ENCODE measurements at places on chromosomes 2 and 18.

- no peak for DNase-seq
Measured at GRCh38 chr2:159591221-159591620, 25.1 kb downstream of the BAZ2B start.

GRCh38 chr2:161999321-161999720 lies 74.7 kb downstream of the DPP4 start:
- no peak for DNase-seq

- DNase-seq = no peak
Measured at GRCh38 chr2:172894689-172895387, 159.2 kb downstream of the RAPGEF4 start.

- no peak for DNase-seq
Measured at GRCh38 chr2:36369163-36369562, 13.6 kb downstream of the CRIM1 start.

GRCh38 chr2:2704428-2705090 lies 373.5 kb upstream of the MYT1L start:
- DNase-seq = no peak

- peak; percentile 69 for DNase-seq
Measured at GRCh38 chr2:217864963-217865772, 137.6 kb downstream of the TNS1 start.

- no peak for DNase-seq
Measured at GRCh38 chr2:68556381-68556780, 87.0 kb upstream of the PROKR1 start.

DNA sequence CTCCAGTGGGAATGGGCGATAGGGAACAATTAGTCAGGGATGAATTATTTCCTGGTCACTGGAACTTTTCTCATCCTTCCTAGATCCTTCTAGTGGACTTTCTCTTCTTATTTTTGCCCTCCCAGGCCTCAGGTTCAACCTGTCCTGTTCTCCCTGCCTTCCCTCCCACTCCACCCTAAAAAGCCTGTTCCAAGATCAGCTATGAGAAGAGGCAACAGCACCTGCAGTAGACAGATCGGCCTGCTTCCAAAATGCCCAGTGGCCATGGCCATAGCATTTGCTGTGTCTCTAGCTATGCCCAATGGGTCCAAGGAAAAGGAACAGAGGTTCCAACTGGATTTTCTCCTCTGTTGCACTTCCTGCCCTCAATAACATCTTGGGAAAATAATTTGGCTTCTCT lies 16.5 kb upstream of the KCNF1 start:
- no peak for DNase-seq

- DNase-seq = no peak
Measured at GRCh38 chr2:26651470-26651771, 10.3 kb upstream of the CIB4 start.

GRCh38 chr18:48707636-48708296 lies 168.9 kb downstream of the CTIF start:
- DNase-seq = no peak

GRCh38 chr2:196481324-196481697 lies 158.2 kb upstream of the CCDC150 start:
- no peak for DNase-seq

DNA sequence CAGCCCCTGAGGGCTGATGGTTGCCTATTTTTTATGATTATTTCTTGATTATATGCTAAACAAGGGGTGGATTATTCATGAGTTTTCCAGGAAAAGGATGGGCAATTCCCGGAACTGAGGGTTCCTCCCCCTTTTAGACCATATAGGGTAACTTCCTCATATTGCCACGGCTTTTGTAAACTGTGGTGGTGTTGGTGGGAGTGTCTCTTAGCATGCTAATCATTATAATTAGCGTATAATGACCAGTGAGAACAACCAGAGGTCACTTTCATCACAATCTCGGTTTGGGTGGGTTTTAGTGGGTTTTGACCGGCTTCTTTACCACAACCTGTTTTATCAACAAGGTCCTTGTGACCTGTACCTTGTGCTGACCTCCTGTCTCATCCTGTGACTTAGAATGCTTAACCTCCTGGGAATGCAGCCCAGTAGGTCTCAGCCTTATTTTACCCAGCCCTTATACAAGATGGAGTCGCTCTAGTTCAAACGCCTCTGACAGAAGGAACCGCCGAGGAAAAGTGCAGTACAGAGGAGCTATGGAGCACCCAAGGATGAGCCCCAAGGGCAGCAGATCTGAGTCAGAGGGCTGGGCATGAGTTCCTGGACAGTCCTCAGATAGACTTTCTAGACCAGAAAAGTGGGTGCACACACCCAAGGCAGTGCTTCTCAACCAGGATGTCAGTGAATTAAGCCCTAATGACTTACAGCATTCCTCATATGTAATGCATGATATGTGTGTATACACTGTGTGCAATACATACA lies 37.1 kb upstream of the ASAP2 start:
- DNase-seq = no peak

DNA sequence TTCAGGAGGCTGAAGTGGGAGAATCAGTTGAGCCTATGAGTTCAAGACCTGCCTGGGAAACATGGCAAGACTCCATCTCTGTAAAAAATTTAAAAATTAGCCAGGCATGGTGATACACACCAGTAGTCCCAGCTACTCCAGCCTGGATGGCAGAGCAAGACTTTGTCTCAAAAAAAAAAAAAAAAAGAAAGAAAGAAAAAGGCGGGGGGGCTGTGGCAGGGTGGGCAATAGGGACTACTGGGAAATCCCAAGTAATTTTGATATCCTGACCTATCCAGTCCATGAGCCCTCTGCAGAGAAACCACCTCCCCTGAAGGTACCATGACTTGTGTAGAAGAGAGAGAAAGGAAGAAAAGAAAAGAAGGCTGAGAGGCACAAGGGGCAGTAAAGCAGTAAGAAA lies 45.3 kb downstream of the ALPK2 start:
- no peak for DNase-seq

DNA sequence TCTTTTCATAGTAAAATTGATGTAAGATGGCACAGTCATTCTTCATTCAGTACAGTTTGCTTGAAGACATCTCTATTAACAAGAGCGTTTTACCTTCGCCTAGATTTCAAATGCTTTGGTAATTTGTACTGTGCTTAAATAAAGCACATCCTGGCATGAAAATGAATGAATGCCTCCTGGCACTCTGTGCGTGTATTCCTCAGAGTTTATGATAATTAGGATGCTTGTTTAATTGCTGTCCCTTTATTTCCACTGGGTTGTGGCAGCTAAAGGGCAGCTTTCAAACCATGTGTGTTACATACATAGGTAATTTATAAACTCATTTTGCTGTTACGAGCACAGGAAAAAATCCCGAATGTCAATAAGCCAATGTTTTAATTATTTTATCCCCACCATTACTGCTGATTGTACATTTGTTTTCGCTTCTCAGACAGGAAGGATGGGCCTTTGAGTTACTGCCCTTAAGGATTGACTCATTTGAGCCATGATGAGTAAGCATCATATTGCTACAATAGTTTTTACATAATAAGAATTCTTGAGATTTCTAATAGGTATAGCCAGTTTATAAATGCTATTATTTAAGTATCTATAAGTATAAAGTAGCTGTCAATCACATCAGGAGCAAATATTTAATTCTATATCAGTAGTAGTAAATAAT lies 516.5 kb downstream of the XIRP2 start:
- DNase-seq = no peak

DNA sequence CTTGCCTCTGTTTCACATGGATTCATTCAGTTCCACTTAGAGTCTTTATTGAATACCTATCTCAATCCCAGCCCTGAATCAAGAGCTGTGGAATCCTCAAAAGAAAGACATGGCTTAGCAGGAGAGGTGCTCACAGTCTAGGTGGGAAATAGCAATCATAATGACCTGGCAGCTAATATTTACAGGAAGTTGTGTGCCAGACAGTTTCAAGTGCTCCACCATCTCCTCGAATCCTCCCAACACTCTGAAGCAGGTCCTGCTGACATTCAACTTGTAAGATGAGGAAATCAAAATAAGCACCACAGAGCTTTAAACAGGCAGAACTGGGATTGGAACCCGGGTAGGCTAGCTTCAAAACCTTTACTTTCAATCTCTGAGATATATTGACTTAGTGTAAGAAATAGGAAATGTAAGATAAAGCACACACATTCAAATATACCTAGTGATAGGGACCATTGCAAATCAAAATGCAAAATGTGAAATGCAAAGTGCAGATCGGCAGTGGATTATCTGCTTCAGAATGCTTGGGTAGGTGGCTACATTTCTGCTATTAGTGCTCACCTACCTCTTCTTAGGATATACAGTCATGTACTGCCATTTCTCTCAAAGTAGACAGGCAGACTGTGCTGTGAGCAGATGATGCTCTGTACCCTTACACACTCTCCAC lies 182.0 kb downstream of the PRKCE start:
- peak; percentile 24 for DNase-seq

DNA sequence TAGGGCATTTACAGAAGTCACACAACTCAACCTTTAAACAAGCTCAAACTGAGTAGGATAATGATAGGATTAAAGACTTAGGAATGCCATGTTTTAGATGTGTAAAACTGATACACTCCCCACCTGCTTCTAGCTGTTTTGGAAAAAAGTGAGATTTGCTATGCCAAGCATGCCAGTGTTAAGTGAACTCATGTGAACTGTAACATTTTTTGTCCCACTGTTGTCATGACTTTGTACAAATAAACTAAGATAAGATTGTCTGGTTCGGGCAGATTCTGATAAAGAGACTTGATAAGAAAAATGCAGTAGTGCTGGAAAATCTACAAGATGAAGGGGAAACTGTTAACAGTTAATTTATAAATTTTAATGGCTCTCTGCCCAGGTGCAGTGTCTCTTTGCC lies 66.5 kb downstream of the GLS start:
- no peak for DNase-seq

GRCh38 chr2:171056307-171056706 lies 104.4 kb downstream of the TLK1 start:
- no peak for DNase-seq

- DNase-seq = peak; percentile 40
Measured at GRCh38 chr2:217510771-217511291, 492.0 kb downstream of the TNS1 start.

GRCh38 chr2:196502386-196502785 lies 137.1 kb upstream of the CCDC150 start:
- DNase-seq = no peak

DNA sequence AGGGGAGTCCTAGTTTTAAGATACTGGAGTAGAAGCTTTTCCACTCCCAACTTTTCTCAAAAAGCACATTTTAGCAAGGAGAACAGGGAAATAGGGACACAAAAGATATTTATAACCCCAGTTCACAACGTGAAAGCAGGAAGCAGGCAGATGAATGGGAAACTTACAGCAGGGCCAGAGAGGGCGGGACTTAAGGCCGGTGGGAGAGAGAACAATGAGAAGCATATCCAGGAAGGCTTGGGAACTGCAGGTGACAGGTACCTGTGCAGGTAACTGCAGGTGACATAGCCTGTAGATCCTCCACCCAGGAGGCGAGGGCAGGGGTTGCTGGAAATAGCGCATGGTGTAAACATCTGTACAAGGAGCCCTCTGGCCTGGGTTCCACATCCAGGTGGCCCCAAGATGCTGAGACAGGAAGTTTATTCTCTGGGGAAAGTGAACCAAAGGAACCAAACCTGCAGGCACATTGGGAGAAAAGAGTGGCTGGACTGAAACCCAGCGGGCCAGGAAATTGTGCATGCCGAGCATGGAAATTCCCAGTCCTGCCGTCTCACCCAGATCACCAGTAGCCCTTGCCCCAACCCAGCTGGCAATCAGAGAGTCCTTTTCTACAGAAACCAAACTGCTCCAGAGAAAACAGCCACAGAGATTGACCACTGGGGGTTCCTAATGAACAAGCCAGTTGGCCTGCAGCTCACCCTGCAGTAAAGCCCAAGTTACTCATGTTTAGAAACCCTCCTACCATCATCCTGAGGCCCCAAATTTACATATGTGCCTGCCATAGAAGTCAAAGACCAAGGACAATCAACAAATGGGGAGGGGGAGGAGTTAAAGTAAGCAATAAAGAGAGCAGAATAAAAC lies 24.3 kb upstream of the COL6A3 start:
- DNase-seq = no peak

GRCh38 chr2:55772109-55772980 lies 78.7 kb upstream of the PNPT1 start:
- no peak for DNase-seq

GRCh38 chr2:225841314-225841713 lies 441.8 kb downstream of the NYAP2 start:
- no peak for DNase-seq

DNA sequence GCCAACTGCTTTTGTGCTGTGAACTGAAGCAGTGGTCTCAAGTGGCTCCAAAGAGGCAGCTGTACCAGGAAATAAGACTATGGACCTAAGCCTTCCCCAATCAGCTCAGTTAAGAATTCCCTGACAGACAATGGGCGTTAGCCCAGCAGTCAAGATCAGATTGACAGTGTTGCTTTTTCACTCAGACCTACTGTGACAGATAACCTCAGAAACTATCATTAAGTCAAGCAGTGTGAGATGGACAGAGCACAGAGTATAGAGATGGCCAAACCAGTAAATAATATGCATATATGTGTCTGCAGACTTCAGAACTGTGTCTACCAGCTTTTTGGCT lies 215.3 kb downstream of the ZFP36L2 start:
- DNase-seq = no peak

DNA sequence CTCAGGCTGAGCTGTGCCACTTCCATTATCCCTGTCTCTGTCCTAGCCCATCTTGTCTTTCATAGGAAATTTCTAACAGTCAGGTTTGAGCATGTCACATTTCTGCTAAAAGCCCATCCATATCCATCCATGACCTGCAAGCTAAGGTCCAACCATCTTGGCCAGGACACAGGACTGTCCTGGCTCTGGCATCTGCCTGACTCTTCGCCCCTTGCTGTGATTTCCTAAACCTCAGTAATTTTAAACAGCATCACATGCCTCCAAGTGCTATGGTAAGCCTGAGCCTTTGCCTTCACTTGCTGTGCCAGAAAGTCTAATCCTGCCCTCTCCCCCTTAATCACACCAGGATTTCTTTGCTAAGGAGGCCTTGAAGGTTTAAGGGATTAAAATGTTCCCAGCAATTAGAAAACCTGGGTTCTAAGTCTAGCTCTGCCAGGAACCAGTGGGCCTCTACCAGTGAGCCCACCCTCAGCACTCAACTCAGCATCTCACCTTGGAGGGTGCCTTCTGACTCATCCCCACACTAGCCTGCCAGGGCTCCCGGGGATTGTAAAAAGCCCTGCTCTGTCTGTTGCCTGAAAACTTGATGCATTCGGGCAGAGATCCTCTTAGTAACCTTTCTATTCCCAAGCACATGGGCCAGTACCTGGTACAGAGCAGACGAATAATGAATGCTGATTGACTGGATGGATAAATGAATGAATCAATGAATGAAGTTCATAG lies 411.0 kb downstream of the LRATD1 start:
- no peak for DNase-seq

- DNase-seq = no peak
Measured at GRCh38 chr2:2466534-2466933, 135.5 kb upstream of the MYT1L start.

- no peak for DNase-seq
Measured at GRCh38 chr2:233480490-233481202, 85.9 kb downstream of the USP40 start.

DNA sequence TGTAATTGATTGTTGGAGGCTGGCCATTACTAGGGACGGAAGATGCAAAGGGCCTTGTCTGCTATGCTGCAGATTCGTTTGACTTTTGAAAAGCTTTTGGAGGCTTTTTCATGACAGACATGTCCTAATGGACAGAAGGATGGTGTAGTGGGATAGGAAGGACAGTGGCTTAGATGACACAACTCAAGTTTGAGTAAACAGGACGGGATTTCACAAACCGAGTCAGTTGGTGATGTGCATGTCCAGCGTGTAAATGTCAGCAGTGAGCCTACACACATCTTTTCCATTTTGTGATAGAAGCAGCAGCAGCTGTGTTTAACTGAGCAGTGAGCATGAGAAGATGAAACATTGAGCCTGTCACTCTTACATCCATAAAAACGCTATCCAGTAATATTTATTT lies 76.0 kb downstream of the NCK2 start:
- DNase-seq = no peak

- no peak for DNase-seq
Measured at GRCh38 chr18:77114415-77115191, 18.0 kb downstream of the MBP start.
